ENCODE measurements at places on chromosomes 2 and 18. TPM values are rescaled to one million over a fixed set of nuclear protein-coding genes. Genes with fewer than 3 reads are reported as not detected.
A peak's percentile ranks its signal among the peaks of the same experiment; 100 is the strongest.

GRCh38 chr2:160460333-160460731, 33.3 kb downstream of the RBMS1 start:
- H3K4me3 ChIP-seq: no peak overlapping the region
- DNase-seq: no peak
- no peak overlapping the region for H3K27ac ChIP-seq
- H3K27me3 ChIP-seq: no peaks in the 10 kb centered on the region
- H3K36me3 ChIP-seq: peaks cover 17% of the 10 kb centered on the region

GRCh38 chr2:27212626-27213471, 781 bp upstream of the SLC5A6 start:
- peaks cover 28% of the 10 kb centered on the region for H3K4me1 ChIP-seq
- peaks cover 2% of the 10 kb centered on the region for H3K36me3 ChIP-seq
- peak overlapping the region; percentile 99 for H3K27ac ChIP-seq
- H3K4me3 ChIP-seq: peak overlapping the region; percentile 95
- DNase-seq: no peak

- no peak overlapping the region for H3K27ac ChIP-seq
- no peaks in the 10 kb centered on the region for H3K36me3 ChIP-seq
- no peak overlapping the region for H3K4me3 ChIP-seq
- DNase-seq: no peak
- H3K27me3 ChIP-seq: no peaks in the 10 kb centered on the region
Observed at GRCh38 chr2:238160206-238161129, 1.7 kb downstream of the ERFE start.

EMILIN1 gene
- total RNA-seq: 212 TPM

- peak overlapping the region; percentile 12 for H3K27ac ChIP-seq
- H3K36me3 ChIP-seq: no peaks in the 10 kb centered on the region
Observed at GRCh38 chr2:191218292-191218898, 26.8 kb upstream of the MYO1B start.

DNA sequence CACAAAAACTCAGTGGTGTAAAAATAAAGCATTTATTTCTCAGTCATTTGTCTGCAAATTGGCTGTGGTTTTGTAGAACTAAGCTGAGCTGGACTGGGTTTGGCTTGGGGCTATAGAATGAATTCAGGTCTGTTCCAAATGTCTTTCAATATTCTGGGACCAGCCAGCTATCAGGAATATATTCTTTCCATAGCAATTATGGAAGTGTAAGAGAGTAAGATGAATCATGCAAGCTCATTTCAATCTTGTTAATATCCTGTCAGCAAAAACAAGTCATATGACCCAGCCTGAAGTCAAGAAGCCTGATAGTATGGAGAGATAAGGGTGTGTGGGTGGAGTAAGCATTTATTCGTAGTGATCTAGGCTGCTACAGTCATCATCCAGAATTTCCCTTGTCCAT, 481.0 kb upstream of the CDH2 start:
- H3K27ac ChIP-seq: no peak overlapping the region
- H3K4me3 ChIP-seq: no peak overlapping the region
- no peak for DNase-seq
- H3K36me3 ChIP-seq: no peaks in the 10 kb centered on the region
- no peaks in the 10 kb centered on the region for H3K4me1 ChIP-seq

Measured in osteocyte (in vitro differentiated cells).